ENCODE measurements at places on chromosomes 11 and 22.

DNA sequence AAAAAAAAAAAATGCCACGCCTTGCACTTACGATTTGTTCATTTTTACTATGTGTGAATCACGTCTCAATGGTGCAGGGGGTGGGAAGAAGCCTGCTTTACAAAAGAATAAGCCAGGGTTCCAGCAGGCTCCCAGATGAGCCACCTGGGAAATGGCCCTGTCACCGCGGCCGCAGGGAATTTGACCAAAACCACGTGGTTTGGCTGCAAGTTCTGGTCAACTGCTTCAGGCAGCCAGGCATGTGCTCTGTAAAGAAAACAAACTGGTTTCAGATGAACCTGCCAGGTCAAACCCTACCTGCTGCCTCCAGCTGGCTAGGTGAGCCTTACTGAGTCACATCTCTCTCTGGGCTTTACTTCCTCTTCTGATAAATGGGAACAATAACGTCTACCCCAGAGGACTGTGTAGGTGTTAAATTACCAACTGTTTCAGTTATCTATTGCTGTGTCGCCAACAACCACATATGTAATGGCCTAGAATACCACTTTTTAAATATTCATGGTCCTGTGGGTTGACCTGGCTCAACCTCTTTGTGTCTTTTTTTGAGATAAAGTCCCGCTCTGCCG, 30.5 kb upstream of the GCAT start:
- DNase-seq: no peak

DNA sequence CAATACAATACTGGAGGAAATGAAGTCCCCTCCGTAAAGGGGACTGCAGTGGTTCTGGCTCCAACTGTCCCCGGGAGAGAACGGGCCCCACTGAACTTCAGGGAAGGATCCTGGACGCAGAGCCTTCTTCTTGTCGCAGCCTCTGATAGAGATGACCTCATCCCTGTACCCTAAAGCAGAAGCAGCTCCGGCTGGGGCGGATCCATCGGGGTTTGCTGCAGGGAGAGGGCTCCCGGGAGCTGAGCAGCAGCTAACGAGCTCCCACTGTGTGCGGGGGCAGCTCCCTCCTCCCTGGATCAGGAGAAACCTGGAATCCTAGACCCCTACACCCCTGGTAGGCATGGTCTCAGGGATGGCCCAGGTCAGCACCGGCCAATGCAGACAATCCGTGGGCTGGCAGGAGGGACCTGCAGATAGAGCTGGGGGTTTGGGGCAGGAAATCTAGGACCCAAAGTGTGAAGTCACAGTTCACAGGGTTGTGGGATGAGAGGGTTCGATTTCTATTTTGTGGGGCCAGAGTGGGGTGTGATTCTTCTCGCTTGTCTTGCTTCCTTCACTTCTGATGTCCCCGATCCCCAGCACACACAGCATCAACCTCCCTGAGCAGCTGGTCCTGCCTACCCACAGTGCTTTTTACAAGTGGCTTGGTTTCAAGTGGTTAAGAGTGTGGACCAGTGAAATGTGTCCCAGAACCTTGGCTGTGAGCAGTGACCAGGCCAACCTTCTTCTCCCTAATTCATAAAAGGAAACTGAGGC, 12.9 kb downstream of the KIAA0930 start:
- no peak for DNase-seq

GRCh38 chr11:27773884-27774283, 73.6 kb upstream of the BDNF start:
- DNase-seq: no peak

DNA sequence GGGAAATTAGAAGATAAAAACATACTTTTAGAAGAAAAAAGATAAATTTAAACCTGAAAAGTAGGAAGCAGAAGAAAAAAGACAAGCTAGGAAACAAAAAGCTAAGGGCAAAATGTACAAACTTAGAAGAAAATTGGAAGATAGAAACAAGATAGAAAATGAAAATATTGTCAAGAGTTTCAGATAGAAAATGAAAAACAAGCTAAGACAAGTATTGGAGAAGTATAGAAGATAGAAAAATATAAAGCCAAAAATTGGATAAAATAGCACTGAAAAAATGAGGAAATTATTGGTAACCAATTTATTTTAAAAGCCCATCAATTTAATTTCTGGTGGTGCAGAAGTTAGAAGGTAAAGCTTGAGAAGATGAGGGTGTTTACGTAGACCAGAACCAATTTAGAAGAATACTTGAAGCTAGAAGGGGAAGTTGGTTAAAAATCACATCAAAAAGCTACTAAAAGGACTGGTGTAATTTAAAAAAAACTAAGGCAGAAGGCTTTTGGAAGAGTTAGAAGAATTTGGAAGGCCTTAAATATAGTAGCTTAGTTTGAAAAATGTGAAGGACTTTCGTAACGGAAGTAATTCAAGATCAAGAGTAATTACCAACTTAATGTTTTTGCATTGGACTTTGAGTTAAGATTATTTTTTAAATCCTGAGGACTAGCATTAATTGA, 1.0 kb downstream of the MALAT1 start:
- DNase-seq: no peak

DNA sequence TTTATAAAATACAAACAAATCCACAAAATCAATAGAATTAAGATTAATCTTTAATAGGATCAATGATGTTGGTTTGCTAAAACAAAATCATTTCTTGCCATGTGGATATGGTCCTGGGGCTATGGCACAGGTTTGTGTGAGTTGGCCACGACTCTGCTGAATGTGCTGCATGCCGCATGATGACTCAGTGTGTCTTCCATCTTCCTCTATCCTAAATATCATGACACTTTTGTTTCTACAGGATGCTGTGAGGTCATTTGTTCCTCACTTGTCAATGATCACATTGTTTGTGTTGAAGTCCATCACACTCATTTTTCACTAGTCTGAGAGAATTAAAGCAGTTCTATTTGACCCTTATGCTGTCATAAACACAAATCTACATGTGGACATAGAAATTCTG, 167.2 kb upstream of the ZBED5 start:
- DNase-seq: no peak

DNA sequence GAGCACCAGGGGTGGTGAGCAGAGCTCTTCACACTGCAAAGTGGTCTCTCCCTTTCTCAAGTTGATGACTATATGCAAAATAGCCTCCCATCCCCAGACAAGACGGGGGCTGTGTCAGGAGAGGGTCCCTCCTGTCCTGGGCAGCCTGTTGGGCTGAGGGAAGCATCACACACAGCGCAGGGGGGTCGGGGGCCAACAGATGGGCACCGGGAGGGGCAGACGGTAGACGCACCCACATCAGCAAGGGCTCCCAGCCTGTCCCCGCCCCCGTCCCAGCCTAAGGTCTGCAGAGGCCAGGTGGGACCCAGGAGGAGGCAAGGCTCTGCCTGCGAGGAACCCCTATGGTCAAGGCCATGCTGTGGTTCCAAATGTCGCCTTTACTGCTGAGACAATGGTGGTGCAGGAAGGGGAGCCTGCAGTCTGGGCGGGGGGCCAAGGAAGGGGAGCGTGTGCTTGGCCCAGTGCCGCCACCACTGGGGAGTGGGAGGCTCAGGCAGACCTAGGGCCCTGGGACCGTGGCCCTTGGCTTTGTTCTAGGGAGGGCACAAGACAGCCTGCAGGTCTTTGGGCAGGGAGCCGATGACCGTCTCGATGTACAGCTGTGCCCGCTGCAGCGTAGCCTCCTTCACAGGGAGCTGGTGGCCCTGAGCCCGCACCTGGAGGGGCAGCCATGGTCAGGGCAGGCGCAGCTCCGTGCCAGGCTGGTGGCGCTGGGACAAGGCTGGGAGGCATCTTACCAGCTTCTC, 4.3 kb upstream of the PLXNB2 start:
- no peak for DNase-seq

DNA sequence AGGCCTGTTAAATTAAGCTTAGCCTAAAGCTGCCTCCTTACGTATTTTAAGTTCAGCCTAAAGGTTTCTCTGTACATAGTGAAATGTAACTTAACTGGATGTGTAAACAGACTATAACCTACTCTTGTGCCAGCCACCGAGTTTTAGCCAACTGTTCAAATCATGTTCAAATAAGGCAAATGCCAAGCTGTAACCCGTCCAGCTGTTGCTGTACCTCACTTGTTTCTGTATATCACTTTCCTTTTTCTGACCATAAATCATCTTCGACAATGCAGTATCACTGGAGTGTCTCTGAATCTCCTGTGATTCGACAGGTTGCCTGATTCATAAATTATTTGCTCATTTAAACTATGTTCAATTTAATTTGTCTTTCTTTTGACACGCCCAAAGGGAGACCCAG, 4.0 kb upstream of the PLAAT5 start:
- no peak for DNase-seq

DNA sequence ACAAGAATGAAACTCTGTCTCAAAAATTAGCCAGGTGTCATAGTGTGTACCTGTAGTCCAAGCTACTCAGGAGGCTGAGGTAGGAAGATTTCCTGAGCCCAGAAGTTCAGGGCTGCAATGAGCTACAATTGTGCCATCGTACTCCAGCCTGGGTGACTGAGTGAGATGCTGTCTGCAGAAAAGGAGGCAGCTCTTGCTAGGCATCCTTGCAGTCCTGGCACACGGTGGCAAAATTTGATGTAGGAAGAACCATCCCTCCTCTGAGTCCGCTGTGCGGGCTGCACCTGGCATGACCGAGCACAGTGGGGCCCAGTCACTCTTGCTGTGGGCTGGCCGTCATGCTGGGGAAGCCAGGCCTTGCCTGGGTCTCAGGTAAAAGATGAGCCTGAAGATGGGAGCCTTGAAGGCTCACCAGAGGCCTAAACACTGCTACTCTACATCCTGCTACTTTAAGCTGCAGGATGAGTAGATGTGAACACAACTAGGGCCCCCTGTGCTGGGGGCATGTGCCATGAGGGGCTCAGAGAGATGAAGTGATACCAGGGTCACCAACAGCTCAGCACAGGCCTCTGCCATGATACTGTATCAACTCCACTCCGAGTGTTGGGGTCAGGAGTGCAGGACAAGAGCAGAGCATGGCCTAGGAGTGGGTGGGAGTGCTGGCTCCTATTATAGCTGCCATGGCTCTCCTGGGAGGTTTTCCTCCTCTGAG, 18.6 kb downstream of the CDC45 start:
- no peak for DNase-seq

GRCh38 chr11:131688048-131688693, 317.8 kb downstream of the NTM start:
- peak; percentile 26 for DNase-seq

GRCh38 chr11:44799012-44799411, 72.2 kb downstream of the TSPAN18 start:
- DNase-seq: no peak

GRCh38 chr22:30435674-30436126, 10.1 kb downstream of the MTFP1 start:
- no peak for DNase-seq

DNA sequence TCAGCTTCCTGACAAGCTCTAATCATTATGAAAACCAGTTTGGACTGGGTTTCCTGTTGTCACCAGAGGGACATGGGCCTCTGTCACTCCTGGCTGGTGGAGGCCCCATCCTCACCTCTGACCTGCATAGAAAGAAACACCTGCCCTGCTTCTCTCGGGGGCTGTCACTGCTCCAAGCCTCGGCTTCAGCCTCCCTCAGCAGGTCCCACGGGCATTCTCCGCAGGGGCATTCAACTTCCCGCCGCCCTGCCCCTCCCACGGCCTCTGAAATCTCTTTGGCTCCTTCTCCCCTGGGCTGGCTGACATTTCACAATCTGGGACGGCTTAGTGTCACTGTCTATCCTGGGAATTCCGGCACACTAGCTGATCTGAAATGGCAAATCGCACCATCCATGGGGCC, 257.9 kb downstream of the CTTN start:
- no peak for DNase-seq

DNA sequence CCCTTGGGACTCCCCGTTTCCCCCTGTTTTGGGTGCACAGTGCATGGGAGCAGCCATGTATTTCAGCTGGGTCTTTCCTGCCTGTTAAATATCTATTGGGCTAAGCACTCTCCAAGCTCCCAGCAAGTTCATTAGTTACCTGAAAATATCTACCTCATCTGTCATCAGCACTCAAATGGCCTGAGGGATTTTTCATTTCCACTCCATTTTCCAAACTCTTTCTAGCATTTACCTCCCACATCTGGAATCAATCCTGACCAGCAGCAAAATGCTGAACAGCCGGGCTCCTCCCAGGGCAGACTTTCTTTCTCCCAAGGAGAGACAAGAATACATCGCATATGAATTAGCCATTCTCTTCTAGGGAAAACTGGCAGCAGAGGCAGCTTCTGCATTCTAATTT, 273.5 kb upstream of the MPPED2 start:
- no peak for DNase-seq

DNA sequence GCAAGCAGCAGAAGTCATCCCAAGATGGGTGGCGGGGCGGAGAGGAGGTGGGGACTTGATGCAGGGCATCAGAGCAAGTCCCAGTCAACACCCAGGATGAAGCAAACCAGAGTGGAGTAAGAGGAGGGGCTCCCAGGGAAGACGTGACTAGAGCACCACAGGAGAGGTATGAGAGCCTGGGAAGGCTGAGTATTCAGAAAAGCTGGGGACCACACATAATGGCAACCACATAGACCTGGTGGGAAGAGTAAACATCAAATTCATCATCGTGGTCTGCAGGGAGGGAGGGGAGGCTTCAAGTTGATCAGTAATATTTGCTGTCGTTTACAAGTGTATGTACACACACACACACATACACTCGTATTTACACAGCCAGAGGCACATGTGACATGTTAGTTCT, 60.7 kb upstream of the CLTCL1 start:
- no peak for DNase-seq

DNA sequence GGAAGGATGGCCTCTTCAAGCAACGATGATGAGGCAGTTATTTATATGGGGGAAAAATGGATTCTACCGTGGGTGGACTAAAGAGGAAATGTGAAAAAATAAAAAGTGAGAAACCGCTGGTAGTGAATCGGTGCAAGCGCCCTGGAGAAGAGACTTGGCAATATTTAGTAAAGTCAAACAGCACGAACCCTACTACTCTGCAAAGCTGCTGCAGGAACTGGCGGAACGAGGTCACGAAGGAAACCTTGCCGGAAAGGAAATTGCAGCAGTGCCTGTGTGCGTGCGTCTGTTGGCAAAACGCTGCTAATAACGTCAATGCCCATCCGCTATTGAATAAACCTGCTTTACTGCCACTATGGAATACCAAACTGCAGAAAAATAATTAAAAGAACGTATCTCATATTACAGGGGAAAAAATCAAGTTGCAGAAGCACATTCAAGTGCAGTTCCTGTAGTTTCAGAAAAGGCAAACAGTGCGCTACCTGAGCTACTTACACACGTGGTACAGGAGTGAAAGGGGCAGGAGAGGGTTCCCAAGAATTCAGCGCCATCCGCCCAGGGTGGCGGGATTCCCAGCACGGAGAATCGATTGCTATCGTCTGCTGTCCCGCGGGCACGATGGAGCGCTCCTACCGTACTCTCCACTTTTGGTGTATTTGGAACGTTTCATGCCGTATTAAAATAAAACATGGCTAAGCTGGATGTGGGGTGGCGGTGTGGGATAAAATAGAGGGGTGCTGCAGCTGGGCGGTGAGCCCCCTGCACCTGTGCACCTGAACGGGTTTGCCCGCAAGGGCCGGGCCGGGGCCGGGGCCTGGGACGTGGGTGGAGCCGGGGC, 585 bp upstream of the NADSYN1 start:
- DNase-seq: peak; percentile 30

All from GDM1 (cell line).